CD4-positive, alpha-beta T cell treated with Interleukin-1 beta for 1 hour (primary cell): ENCODE measurements at places on chromosomes 2 and 18.

- no peak for DNase-seq
Observed at GRCh38 chr2:39470580-39470979, 33.5 kb upstream of the MAP4K3 start.

DNA sequence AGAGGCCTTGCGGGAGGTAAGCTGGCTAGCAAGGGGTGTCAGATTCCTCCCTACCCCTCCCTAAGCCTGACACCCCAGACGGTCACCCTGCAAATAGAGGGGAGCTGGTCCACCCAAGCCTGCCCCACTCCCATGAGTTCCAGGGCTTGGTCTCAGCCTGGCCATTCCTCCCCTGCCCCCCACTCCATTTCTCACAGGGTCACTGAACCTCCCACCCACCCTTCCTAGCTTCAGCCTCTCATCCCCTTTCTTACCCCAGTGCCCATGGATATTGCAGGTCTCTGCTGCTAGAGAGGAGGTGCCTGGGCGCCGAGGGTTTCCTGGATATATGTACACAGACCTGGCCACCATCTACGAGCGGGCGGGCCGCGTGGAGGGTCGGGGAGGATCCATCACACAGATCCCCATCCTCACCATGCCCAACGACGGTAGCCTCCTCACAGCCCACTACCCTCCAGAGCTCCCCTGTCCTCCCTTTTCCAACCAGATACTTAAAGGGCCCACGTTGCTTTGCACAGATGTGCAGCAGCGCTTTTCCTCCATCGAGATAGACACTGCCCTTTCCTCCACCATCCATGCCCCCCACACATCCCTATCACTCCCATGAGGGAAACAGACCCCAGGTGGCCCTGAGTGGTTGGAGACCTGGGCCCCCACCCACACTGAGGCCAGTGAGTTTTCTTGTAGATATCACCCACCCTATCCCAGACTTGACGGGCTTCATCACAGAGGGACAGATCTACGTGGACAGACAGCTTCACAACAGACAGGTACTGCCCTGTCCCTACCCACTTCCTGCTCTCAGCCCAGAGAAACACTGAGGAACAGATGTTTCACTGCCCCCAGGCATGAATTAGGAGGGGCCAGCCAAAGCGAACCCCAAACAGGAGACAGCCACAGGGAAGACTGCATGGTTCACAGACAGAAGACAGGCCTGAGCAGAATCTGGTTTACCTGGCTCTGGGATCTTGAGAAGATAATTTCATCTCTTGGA is 15.2 kb upstream of the ANKRD53 start:
- DNase-seq = no peak

GRCh38 chr2:234920836-234921235 is 31.0 kb upstream of the SH3BP4 start:
- no peak for DNase-seq

GRCh38 chr2:95007031-95007609 is 18.4 kb upstream of the MAL start:
- DNase-seq = no peak

GRCh38 chr2:55245411-55245810 is 12.9 kb downstream of the RPS27A start:
- no peak for DNase-seq

GRCh38 chr2:127348426-127349000 is 39.3 kb downstream of the MAP3K2 start:
- DNase-seq = no peak

DNA sequence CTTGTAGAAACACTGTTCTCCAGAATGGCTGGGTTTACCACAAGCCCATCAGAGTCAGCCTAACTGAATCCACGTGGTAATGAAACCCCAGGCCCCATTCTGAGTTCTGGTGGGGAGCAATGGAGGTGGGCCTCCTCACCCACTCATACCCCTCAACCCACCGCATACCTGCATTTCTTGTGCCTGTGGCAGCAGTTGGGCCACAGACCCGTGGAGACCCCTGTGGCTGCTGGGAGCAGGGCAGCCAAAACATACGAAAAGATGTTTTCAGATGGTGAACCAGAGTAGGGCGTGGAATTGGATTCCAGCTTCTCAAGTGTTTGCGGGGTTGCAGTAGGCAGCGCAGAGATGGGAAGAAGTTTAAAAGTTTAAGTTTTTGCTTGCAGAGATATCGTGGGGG is 51.0 kb downstream of the ITGA6 start:
- no peak for DNase-seq

DNA sequence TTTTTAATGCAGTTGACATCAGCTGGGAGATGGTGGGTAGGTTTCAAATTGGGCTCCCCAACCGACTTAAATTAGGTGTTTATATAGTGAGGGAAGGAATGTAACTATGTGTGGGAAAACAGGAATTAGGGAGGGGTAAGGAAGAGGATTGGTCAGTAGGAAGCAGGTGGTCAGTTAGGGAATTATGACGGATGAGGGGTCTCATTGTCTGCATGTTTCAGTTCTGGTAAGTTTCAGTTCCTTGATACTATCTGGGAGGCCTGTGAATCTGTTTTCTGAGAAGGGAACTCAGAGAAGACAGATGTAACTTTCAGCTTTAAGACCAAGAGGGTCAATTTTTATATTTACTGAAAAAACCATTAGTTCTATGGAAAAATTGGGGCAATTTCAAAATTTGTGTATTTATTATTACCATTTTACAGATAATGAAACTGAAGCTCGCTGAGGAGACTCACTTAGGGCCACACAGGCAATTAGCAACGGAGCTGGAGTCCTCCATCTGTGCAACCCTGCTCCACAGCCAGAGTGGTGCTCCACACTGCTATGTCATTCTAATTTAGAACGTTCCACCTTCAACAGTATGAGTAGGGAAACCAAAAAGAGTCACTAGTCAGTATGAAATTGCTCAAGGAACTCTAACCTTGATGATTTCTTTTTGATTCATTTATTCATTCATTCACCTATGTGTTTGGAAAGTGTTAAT is 36.0 kb upstream of the CCDC195 start:
- DNase-seq = no peak

GRCh38 chr2:73070643-73071359 is 711 bp downstream of the SFXN5 start:
- DNase-seq = peak; percentile 25

GRCh38 chr2:119541476-119541875 is 2.8 kb upstream of the CFAP221 start:
- DNase-seq = no peak

DNA sequence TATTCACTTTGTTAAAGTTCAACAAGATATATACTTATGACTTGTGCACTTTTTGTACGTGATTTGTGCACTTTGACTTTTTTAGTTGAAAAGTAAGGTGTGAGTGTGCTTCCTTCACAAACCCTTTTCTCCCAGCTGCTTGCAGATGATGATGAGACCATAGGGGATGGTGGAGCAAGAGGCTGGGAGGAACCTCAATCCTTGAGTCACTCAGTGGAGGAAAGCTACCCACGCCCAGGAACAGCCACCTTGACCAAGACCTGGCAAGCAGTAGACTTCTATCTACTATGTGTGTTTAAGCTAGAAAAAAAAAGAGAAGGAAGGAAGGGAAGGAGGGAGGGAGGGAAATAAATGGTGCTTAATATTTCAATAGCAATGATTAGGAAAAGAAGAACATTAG is 25.2 kb upstream of the TAF1B start:
- DNase-seq = no peak

- no peak for DNase-seq
Observed at GRCh38 chr2:229257985-229258384, 13.1 kb downstream of the PID1 start.

- DNase-seq = no peak
Observed at GRCh38 chr2:32918774-32919173, 28.0 kb upstream of the LTBP1 start.

DNA sequence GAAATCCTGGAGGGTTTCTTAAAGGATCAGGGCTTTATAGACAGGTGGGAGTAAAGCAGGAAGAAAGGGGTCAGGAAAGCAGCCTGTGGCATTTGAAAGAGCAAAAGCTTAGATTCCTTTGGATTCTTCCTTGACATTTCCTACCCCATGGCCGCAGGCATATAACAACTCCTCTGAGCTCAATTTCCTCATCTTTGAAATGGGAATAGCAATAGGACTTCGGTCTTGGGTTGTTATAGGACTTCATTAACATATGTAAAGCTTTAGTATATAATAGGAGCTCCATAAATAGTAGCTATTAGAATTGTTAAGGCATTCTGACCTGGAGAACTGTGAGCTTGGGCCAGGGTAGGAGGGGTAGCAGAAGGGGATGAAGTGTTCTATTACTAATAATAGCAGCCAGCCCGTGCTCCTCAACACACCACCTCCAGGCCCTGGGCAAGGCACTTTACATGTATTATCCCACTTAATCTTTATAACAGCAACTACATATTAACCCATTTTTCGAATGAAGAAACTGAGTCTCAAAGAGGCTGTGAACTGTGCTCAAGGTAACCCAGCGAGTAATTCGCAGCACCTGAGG is 10.6 kb downstream of the ZFP36L2 start:
- DNase-seq = no peak

DNA sequence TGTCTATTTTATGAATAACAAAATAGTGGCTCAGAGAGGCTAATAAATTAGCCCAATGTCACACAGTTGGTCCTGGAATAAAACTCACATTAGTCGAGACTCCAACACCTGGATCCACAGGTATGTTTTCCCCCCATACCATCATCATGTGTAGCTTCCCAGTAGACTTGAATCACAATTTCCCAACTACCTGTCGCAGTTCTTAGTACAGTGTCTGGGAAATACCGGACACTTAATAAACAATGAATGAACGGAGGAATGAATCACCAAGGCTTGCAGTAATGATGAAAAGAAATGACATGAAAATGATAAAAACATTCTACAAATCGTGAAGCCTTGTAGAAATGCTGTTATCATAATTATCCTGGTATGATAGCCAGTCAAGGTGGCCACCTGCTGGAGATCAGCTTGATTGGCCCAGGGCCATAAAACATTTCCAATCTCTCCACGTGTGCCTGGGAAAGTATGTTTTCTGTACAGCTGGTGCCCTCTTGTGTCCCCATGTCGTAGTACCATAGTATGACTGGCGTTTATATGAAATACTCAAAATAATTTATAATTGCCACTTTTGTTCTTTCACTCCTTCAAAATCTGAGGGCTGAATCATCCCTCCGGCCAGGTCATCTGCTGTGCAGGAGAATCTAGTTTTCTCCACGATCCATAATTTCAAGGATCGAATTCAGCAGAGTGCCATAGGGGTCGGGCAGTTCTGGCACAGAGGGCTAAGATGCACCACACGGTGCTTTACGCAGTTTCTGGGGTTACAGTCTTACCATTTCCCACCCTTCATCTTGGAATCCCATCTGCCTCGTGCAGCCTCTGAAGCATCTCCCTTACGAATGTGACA is 95.4 kb downstream of the LAMA1 start:
- no peak for DNase-seq

DNA sequence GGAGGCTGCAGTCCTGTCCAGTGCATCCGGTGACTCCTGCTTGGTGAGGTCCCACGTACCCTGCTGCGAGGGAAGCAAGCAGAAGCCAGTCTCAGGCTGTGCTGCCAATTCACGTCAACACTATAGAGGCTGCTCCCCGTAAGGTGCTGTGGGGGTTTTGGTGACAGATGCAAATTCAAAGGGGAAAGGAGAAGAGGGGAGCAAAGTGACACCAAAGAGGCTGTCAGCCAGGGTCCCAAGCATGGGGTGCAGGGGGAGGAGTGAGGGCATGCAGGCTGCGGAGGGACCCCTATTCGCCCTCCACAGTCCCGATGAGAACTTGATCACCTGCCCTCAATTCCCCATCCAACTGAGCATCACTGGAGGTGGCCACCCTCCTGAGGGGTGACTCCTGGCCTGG is 179.4 kb upstream of the HS6ST1 start:
- no peak for DNase-seq

DNA sequence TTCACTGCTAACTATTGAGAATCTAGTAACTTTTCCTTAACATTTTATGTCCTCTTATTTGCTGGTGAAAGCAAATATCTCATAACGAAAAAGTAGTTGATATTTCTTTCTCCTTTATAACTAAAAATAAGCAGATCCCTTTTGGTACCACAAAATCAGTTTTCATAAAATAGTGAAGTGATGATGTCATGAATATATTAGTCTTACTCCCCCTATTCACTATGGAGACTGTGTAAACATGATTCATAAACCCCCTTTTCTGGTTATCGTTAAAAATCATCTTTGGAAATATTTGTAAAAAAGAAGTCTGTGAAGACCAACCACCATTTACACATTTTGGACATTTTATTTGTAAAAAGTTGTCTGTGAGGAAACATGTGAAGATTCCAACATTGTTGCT is 734.9 kb downstream of the NUP35 start:
- DNase-seq = no peak

DNA sequence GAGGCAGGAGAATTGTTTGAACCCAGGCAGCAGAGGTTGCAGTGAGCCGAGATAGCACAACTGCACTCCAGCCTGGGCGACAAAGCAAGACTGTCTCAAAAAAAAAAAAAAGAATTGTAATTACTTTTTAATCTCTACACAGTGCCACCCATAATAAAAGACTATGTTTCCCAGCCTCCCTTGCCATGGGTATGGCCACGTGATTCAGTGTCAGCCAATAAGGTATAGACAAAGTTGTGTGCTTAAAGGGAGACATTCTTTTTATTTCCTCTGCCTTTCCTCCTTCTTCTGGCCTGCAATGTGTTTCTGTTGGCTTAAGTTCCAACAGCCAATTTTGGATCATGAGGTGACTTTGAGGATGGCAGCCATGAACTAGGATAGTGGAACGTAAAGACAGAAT is 406.9 kb downstream of the LNPK start:
- DNase-seq = no peak

GRCh38 chr2:119366161-119366648 is 429 bp downstream of the C2orf76 start:
- DNase-seq = peak; percentile 25

DNA sequence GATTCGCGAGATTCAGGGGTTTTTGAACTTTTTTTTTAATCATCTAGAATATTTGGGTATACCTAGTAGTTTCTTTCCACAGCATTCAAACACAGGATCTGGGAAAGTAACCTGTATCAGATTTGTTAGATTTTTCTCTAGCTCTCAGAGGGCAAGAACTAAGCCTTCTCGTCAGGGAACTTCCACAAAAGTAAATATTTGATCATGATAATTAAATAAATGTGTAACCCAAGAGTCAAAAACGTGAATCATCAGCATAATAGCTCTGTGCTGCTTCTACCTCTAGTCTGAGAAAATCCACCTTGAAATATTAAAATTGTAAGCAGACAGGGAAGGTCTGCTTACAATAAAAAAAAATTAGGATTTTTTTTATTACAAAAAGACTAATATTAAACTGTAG is 225.7 kb upstream of the SPOPL start:
- no peak for DNase-seq

DNA sequence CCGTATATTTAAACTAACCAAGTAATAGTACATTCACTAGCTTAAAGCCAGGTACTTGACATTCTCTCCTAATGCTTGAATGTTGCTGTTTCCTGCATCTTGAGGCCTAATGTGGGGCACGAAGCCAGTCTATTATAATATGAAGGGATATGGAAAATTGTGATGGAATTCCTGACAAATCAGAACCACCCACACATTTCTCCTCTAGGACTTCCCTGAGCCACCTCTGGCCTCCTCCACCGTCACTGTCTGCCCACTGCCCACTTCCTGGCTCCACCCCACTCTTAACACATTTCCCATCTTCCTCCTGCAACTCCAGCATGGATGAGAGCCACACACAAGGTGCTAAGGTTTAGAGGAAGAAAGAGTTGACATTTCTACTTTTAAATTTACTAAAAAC is 19.0 kb upstream of the INO80C start:
- DNase-seq = no peak

- no peak for DNase-seq
Observed at GRCh38 chr2:85712849-85713612, 18.9 kb downstream of the GNLY start.
